ENCODE measurements at places on chromosomes 11 and 22. TPM values are rescaled to one million over a fixed set of nuclear protein-coding genes. Genes with fewer than 3 reads are reported as not detected.
A peak's percentile ranks its signal among the peaks of the same experiment; 100 is the strongest.

MRTFA gene
- 60.4 TPM for total RNA-seq

OR10G8 gene
- not detected for total RNA-seq

C11orf87 gene
- total RNA-seq: 0.35 TPM

GGTLC3 gene
- total RNA-seq: 13.1 TPM

YDJC gene
- total RNA-seq: 13.9 TPM

HBE1 gene
- not detected for total RNA-seq

SYCE3 gene
- total RNA-seq: not detected

IGSF9B gene
- 2.9 TPM for total RNA-seq

APOBEC3B gene
- 0.52 TPM for total RNA-seq

- DNase-seq: peak; percentile 63
- H3K4me1 ChIP-seq: no peaks in the 10 kb centered on the region
- H3K36me3 ChIP-seq: no peaks in the 10 kb centered on the region
- H3K27ac ChIP-seq: no peak overlapping the region
- peaks cover 5% of the 10 kb centered on the region for H3K27me3 ChIP-seq
These were observed 76.1 kb upstream of the RTL6 start for GRCh38 chr22:44574057-44574639.

DNA sequence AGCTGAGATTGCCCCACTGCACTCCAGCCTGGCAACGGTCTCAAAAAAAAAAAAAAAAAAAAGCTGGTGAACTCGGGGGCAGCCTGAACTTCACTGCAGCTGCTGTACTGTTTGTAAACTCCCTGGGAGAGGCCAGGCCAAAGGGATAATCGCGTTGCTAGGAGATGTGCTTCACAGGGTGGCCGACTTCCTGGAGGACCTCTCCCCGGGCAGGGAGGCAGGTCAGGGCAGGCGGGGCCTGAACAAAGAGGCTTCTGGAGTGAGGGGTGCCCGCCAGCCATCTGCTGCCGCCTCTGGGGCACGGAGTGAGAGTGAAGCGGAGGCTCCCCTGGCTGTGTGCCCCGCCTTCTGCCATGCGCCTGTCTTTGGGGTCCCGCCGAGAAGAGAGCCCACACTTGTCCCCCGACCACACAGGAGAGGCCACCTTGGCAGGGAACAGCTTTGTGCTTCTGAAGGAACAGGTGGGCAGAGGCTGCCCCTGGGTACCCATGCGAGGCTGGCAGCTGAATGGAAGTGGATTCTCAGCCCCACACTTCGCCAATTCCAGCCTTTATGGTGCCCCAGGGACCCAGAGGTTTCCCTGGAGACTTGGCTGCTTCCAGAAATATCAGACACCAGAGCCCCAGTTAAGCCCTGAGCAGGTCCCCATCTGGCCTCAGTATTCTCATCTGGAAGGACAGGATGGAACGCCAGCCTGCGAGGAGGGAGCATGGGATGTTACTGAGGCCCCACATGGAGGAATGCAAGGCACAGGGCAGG, 29.6 kb downstream of the TMEM184B start:
- no peak for DNase-seq
- peaks cover 43% of the 10 kb centered on the region for H3K4me1 ChIP-seq
- no peak overlapping the region for H3K4me3 ChIP-seq
- H3K36me3 ChIP-seq: peaks cover 39% of the 10 kb centered on the region
- H3K27me3 ChIP-seq: no peaks in the 10 kb centered on the region
- peak overlapping the region; percentile 68 for H3K27ac ChIP-seq

GRCh38 chr11:17275400-17276235, 921 bp upstream of the NUCB2 start:
- no peaks in the 10 kb centered on the region for H3K36me3 ChIP-seq
- DNase-seq: no peak
- H3K27me3 ChIP-seq: no peaks in the 10 kb centered on the region
- H3K4me1 ChIP-seq: peaks cover 4% of the 10 kb centered on the region
- H3K4me3 ChIP-seq: peak overlapping the region; percentile 91

GRCh38 chr11:77690649-77691048, 53.1 kb upstream of the CLNS1A start:
- peaks cover 74% of the 10 kb centered on the region for H3K36me3 ChIP-seq
- H3K4me3 ChIP-seq: no peak overlapping the region
- no peak overlapping the region for H3K27ac ChIP-seq
- H3K4me1 ChIP-seq: no peaks in the 10 kb centered on the region
- H3K27me3 ChIP-seq: no peaks in the 10 kb centered on the region

DNA sequence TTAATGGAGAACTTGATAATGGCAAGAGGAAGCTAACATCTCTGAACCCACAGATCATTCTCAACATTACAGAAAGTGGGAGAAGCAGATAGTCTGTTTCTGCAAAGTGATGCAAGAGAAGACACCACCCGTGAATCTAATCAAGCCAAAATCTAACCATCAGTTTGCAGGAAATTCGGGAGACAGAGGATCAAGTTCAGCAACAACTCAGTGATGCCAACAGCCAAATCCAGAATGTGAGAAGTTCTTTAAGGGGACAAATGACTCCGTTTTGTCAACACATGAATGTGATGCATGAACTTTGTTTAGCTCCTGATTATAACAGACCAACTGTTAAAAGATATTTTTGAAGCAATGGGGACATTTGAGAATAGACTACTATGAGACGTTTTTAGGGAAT, 95.2 kb upstream of the LDLRAD3 start:
- DNase-seq: no peak
- no peaks in the 10 kb centered on the region for H3K27me3 ChIP-seq
- peaks cover 4% of the 10 kb centered on the region for H3K4me1 ChIP-seq

- DNase-seq: no peak
- H3K27me3 ChIP-seq: no peaks in the 10 kb centered on the region
- peaks cover 32% of the 10 kb centered on the region for H3K4me1 ChIP-seq
- H3K4me3 ChIP-seq: no peak overlapping the region
- H3K36me3 ChIP-seq: peaks cover 67% of the 10 kb centered on the region
These were observed 98.9 kb downstream of the ETS1 start for GRCh38 chr11:128488471-128488870.

DNA sequence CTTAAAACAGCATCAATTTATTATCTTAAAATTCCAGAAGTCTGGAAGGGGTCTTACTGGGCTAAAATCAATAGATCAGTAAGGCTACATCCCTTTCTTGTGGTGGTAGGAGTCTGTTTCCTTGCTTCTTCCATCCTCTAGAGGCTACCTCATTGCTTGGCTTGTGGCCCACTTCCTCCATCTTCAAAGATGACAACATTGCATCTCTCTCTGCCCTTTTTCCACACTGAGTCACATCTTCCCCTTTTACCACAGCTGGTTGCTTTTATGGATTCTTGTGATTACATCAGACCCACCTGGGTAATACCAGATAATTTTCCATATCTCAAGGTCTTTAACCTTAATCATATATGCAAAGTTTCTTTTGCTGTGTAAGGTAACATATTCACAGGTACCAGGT, 60.9 kb downstream of the GRIA4 start:
- DNase-seq: no peak
- no peaks in the 10 kb centered on the region for H3K36me3 ChIP-seq
- H3K4me3 ChIP-seq: no peak overlapping the region
- no peak overlapping the region for H3K27ac ChIP-seq
- H3K4me1 ChIP-seq: no peaks in the 10 kb centered on the region
- H3K27me3 ChIP-seq: no peaks in the 10 kb centered on the region

DNA sequence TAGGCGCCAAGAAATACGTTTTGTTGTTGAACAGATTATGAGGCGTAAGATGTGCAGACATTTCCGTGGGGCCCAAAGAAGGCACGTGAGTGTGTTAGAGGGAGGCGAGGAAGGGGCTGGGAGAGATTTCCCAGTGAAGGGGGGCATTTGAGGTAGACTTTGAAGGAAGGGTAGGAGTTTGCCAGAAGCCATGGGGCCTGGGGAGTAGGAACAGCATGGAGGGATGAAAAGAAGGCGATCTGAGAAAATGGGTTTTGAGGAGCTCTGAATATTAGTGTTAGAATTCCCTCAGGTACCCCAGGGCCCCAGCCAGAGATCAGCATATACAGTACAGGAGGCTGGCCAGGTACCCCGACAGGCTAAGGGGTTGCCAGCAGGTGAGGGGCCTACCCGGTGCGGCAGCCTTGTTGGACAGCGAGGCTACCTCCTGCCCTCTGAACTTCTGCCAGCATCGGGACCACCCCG, 414 bp upstream of the MIEF1 start:
- no peaks in the 10 kb centered on the region for H3K27me3 ChIP-seq
- H3K36me3 ChIP-seq: peaks cover 29% of the 10 kb centered on the region
- H3K4me3 ChIP-seq: peak overlapping the region; percentile 98
- H3K4me1 ChIP-seq: peaks cover 32% of the 10 kb centered on the region
- DNase-seq: no peak
- peak overlapping the region; percentile 85 for H3K27ac ChIP-seq

- H3K27ac ChIP-seq: no peak overlapping the region
- H3K4me1 ChIP-seq: no peaks in the 10 kb centered on the region
- DNase-seq: peak; percentile 54
These were observed 100.6 kb downstream of the MORC2 start for GRCh38 chr22:30867746-30868662.

GRCh38 chr22:23899042-23899745, 5.0 kb downstream of the MIF start:
- H3K4me1 ChIP-seq: peaks cover 7% of the 10 kb centered on the region
- H3K36me3 ChIP-seq: peaks cover 21% of the 10 kb centered on the region

DNA sequence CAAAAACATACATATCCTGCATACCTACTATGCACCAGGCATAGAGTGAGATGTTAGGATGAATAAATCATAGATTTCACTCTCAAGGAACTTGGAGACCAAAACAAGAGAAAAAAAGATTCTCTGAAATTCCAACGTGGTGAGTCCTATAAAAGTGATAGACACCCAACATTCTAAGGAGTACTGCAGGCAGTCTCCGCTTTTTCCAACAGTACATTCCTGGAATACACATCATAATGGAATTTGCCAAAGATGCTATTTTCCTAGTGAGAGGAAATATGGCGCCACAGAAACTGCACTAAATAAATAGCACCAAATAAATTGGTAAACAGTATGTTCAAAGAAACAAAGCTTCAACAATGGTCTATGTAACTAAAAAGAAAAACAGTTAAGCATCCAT, 6.0 kb downstream of the TMEM123 start:
- no peak overlapping the region for H3K4me3 ChIP-seq
- no peaks in the 10 kb centered on the region for H3K27me3 ChIP-seq
- DNase-seq: no peak
- peaks cover 29% of the 10 kb centered on the region for H3K4me1 ChIP-seq

- H3K4me3 ChIP-seq: peak overlapping the region; percentile 76
- H3K27ac ChIP-seq: peak overlapping the region; percentile 88
- H3K27me3 ChIP-seq: no peaks in the 10 kb centered on the region
- no peak for DNase-seq
- H3K36me3 ChIP-seq: no peaks in the 10 kb centered on the region
- H3K4me1 ChIP-seq: peaks cover 35% of the 10 kb centered on the region
These were observed 2.7 kb downstream of the SIK3 start for GRCh38 chr11:117095284-117096161.

DNA sequence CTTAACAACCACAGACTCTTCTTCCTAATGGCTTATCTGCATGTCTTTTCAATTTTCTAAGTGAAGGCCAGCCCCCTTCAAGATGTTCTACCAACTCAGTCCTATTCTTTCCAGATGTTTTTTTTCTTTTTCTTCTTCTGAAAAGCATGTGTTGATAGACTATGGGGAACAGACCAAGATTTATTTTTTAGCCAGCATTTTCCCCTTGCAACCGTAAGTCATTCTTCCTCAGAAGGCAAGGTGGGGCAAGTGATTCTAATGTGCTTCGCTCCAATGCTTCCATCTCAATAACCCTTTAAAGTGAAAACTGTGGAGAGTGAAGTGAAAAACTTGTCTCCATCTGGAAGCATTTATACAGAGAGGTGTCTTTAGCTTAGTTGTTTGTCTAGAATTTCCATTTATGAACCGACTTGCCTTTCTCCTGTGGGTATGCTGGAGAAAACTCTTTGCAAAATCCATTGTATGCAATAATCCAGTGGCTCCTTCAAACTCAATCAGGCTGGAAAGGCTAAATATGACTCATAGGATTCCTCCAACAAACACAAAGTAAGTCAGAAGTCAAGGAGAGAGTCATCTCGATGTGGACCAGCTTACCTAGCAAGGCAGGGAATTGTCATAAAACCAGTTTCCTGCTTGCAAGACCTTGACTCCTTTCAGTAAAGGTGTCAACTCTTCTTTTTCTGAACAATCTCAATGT, 83.7 kb downstream of the MAML2 start:
- no peaks in the 10 kb centered on the region for H3K36me3 ChIP-seq
- H3K4me3 ChIP-seq: no peak overlapping the region
- H3K4me1 ChIP-seq: peaks cover 70% of the 10 kb centered on the region
- H3K27me3 ChIP-seq: no peaks in the 10 kb centered on the region

DNA sequence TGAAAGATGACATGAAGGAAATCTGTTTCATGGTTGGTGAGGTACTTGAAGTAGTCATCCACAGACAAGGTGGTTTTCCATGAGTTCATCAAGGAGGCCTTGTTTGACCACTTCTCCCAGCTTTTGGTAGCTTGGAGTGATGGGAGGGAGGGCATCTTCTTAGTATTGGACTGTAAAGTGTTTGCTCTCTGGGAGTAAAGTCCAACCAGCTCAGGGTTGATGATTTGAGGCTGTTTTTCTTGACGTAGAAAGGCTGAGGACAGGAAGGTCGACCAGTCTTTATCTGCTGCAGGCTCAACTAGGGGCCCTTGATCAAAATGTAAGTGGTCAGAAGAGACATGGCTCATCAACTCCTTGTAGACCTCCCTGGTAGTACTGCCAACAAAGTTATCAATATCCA, 1.7 kb downstream of the CCDC87 start:
- no peak for DNase-seq
- peaks cover 26% of the 10 kb centered on the region for H3K4me1 ChIP-seq
- H3K36me3 ChIP-seq: no peaks in the 10 kb centered on the region
- no peaks in the 10 kb centered on the region for H3K27me3 ChIP-seq
- H3K4me3 ChIP-seq: no peak overlapping the region

- no peak overlapping the region for H3K27ac ChIP-seq
- H3K27me3 ChIP-seq: peaks cover 9% of the 10 kb centered on the region
- H3K4me1 ChIP-seq: no peaks in the 10 kb centered on the region
- no peak for DNase-seq
- no peak overlapping the region for H3K4me3 ChIP-seq
- H3K36me3 ChIP-seq: no peaks in the 10 kb centered on the region
These were observed 23.4 kb downstream of the SYT9 start for GRCh38 chr11:7275133-7275532.

DNA sequence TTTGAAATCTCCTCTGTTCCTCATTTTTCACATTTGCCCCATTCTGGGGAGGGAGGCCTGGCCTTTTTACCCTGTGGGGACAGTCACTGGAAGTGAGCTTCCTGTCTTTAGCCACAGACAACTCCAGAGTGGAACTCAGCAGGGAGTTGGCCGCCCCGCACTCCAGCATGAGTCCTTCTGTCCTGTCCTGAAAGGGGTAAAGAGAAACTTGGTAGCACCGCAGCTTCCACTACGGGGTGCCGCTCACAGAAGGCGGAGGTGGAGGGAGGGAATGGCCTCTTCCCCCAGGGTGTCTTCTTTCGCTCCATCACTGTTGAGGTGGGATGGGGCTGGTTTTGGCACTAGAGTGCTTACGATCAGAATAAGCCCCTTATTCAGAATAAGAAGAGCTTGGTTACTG, 132.2 kb downstream of the ST3GAL4 start:
- H3K27me3 ChIP-seq: no peaks in the 10 kb centered on the region
- DNase-seq: peak; percentile 43
- no peaks in the 10 kb centered on the region for H3K36me3 ChIP-seq
- H3K27ac ChIP-seq: no peak overlapping the region
- H3K4me1 ChIP-seq: no peaks in the 10 kb centered on the region
- H3K4me3 ChIP-seq: no peak overlapping the region

GRCh38 chr11:95895815-95896214, 28.1 kb downstream of the MTMR2 start:
- no peaks in the 10 kb centered on the region for H3K4me1 ChIP-seq
- no peaks in the 10 kb centered on the region for H3K27me3 ChIP-seq
- no peak overlapping the region for H3K4me3 ChIP-seq
- no peak for DNase-seq
- no peaks in the 10 kb centered on the region for H3K36me3 ChIP-seq
- H3K27ac ChIP-seq: no peak overlapping the region
